ENCODE measurements at places on chromosomes 6 and 20. TPM values are rescaled to one million over a fixed set of nuclear protein-coding genes. Genes with fewer than 3 reads are reported as not detected.

Gene ADGRG6
- 3.2 TPM for total RNA-seq

DNA sequence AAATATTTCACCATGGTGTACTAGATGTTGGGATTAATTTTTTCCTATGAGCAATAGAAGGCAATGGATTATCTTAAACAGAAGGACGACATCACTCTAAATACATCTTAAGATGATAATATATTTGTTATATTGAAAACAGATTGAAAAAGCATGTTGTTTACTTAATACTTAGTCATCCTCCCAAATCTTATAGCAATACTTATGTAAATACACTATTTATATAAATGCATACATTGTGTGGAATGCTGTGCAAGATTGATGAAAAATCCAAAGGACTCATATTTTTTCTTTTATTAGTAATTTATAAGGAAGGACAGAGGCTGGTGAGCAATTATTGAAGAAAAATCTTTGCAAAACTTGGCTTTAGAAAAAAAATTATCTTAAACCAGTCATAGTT is 593.5 kb downstream of the MMUT start:
- no peak for DNase-seq

Gene CLIC5
- 279 TPM for total RNA-seq

DNA sequence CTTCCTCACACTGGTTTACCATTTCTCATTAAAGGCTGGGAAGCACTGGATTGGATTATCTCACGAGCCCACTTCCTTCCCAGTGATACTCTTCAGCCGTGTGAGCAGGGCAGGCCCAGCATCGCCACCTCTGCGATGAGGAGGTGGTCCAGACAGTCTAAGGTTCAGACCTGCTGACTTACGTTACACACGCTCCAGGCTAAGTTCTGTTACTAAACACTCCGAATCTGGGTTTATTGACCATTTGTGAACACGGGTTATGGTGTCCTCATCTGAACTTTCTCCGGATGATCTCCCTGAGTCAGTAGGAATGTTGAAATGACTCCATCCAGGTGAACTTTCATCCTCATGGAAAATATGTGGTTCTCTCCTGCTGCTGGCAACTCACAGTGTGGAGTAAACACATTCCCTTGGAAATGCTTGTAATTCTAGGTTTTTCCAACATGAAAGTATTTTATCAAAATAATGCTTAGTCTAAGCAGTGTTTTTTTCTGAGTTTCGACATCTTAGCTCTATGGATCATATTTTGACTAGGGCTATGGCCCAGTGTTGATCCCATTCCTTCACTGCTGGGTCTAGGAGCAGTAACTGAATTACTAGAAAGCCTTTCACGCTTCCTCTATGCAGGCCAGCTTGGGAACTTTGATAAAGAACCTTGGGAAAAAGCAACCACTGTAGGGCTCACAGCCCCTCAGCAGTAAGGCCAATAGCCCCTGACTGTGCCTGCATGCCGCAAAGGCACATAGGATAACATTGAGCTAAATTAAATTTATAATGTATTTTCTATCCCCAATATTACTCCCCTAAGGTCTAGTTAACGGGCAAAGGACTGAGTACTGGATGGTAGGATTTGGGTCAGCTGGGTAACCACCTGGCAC is 37.7 kb upstream of the PXDC1 start:
- no peak for DNase-seq

DNA sequence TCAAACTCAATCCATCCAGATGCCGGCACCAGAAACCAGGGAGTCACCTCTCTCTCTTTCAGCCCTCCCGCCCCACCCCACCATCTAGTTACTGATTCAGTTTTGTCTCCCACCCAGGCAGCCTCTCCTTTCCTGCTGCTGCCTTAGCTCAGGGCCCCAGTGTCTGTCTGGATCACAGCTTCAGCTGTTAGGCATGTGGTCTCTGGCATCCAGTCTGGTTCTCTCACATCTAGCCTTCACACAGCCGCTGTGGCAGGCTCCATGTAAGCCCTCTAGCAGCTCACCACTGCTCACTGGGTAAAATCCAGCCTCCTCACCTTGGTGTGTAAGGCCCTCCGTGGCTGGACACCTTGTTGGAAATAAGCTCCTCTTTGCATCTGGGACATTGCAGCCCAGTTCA is 21.3 kb downstream of the AARS2 start:
- DNase-seq, result no peak

- DNase-seq, result no peak
Measured at GRCh38 chr6:33851959-33852358, 48.2 kb upstream of the MLN start.

Gene LCA5
- 1.9 TPM for total RNA-seq

- no peak for DNase-seq
Measured at GRCh38 chr6:134020071-134020470, 32.4 kb downstream of the SLC2A12 start.

DNA sequence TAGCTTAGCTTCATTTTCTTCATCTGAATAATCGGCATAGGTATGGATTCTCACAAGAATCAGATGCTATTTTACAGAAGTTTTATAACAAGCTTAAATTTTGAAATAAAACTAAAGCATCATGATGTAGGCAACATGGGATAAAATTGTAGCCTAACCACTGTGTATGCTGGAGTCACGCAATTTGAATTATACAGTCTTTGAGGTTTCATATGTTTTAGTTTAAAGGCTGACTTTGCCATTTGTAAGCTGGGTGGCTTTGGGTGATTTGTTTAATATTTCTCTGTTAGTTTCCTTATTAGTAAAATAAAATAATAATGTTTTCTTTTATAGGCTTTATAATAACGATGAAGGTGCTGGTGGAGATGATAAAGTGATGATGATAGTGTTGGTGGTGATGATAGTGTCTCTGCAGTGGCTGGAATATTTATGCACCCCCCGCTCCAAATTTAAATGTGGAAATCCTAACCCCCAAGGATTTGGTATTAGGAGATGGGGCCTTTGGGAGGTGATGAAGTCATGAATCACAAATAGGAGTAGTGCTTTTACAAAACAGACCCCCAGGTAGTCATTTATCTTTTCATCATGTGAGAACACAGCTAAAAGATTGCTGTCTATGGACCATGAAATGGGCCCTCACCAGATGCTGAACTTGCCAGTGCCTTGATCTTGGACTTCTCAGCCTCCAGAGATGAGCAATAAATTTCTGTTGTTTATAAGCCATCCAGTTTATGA is 42.0 kb downstream of the DOK5 start:
- DNase-seq, result no peak

DNA sequence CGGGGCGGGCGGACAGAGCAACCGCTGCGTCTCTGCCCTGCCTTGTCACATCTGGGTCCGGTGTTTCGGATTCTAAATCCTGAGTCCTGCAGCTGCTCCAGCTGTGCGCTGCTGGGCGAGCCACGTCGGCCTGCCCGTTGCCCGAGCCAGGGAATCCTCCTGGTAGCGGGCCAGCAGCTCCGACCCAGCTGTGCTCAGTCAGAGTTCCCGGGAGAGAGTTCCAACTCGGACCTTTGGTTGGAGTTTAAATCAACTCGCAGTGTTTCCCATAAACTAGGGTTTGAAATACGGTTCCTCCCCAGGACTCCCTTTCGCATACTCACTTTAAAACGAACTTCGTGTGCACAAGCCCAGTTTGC is 315 bp upstream of the PDE10A start:
- peak; percentile 82 for DNase-seq

Gene TTLL9
- total RNA-seq, result not detected

GRCh38 chr20:14829906-14830305 is 492.5 kb upstream of the FLRT3 start:
- DNase-seq, result no peak

DNA sequence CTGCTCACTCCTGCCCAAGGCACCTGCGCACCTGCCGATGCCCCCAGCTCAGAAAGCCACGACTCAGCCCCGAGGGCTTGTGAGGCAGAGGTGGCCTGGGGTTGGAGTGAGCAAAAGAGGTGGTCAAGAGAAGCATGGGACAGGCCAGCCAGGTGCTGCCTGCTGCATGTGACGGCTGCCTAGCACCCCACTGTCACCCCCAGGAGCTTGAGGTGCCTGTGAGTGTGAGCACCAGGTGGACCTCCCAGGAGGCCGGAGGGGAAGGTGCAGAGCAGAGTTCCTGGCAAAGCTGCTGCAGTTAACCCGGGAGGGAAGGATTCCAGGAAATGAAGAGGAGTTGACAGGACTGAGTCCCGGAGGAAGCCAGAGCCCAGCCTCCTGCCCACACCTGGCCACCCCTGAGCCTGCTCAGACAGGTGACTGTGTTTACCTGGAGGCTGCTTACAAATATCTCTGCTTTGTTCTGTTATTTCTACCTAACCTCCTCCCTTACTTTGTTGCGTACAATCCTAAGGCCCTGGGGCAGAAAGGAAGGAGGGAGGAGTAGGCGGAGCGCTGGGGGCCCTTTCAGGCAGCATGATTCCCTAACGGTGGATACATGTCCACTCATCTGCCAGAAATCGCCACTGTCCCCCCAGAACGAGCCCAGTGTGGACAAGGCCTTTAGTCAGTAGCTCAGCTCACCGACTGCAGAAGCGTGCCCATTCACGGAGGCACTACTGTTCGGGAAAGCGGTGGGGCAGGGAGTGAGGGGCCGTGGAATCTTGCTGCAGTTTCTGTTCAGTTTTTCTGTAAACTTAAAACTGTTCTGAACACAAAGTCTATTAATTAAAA is 87.5 kb upstream of the MPC1 start:
- DNase-seq, result no peak

GRCh38 chr20:5189917-5190316 is 63.1 kb downstream of the CDS2 start:
- DNase-seq, result no peak

DNA sequence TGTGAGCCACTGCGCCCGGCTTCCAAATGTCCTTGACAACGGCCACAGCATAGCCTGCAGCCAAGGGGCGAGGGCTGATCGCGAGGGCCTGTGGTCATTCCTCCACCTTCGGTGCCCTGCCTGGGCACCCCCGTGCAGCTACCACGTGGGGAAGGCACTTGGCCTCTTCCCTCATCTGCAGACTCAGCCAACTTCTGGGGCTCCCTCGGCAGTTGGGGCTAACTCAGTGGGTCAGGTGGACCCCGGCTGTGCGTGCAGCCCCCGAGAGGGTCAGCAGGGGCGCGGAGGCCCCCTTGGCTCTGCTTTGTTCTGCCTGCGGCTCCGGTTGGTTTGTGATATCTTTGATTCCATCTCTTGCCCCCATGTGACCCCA is 52.9 kb upstream of the BHLHE23 start:
- DNase-seq, result peak; percentile 17
